ENCODE measurements at places on chromosomes 3 and 15. TPM values are rescaled to one million over a fixed set of nuclear protein-coding genes. Genes with fewer than 3 reads are reported as not detected.

DNA sequence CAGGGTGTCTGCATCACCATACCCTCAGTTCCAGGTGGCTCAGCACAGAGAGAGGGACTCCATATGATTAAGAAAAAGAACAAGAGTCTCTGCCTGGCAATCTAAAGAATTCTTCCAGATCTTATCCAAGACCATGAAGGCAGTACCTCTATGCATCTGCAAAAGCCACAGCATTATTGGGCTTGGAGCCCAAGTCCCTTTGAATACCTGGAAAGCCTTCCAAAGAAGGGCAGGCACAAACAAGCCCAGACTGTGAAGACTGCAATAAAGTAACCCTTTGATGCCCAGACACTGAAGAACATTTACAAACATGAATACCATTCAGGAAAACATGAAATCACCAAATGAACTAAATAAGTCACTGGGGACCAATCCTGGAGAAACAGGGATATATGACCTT, 60.9 kb upstream of the DIPK2A start:
- no peak overlapping the region for H3K27ac ChIP-seq
- H3K36me3 ChIP-seq = no peaks in the 10 kb centered on the region
- DNase-seq = no peak
- H3K27me3 ChIP-seq = peaks cover 2% of the 10 kb centered on the region

DNA sequence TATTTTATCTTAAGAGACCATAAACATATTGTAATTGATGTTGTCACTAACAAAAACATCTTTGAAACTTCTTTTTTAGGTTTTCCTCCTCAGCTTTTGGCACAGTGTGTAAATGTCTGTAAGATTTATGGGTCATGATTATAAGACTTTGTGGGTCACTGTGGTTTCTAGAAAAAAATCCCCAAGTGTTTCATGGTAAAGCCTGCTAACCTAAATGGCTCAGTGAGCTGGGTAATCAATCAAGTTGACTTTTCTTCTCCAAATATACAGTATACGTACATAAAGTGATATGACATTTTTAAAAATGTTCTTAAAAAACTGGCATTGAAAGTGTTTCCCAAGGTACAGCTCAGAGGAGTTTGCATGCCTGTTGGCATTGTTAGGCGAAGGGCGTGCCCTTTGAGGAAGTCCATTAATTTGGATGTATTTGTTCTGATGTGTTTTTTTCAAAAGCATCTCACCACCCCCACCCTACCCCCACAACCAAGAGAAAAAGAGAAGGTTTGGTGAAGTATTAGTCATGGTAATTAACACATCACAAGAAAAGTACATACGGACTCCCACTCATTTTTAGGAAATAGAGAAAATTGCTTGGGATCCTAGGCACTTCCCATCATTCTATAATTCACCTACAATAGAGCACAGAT, 385.4 kb upstream of the LRRC3B start:
- no peaks in the 10 kb centered on the region for H3K36me3 ChIP-seq
- no peak overlapping the region for H3K27ac ChIP-seq
- no peak for DNase-seq
- no peaks in the 10 kb centered on the region for H3K4me1 ChIP-seq
- peaks cover 2% of the 10 kb centered on the region for H3K27me3 ChIP-seq
- H3K4me3 ChIP-seq = no peak overlapping the region

- no peak overlapping the region for H3K27ac ChIP-seq
- peaks cover 54% of the 10 kb centered on the region for H3K27me3 ChIP-seq
- no peak for DNase-seq
- peaks cover 12% of the 10 kb centered on the region for H3K36me3 ChIP-seq
- peaks cover 13% of the 10 kb centered on the region for H3K4me1 ChIP-seq
These were observed 3.1 kb downstream of the SKOR1 start for GRCh38 chr15:67828278-67828968.

- no peak overlapping the region for H3K27ac ChIP-seq
- H3K4me1 ChIP-seq = peaks cover 48% of the 10 kb centered on the region
- DNase-seq = no peak
- H3K27me3 ChIP-seq = no peaks in the 10 kb centered on the region
- no peaks in the 10 kb centered on the region for H3K36me3 ChIP-seq
These were observed 1.5 kb upstream of the TMEM212 start for GRCh38 chr3:171841620-171842000.

DNA sequence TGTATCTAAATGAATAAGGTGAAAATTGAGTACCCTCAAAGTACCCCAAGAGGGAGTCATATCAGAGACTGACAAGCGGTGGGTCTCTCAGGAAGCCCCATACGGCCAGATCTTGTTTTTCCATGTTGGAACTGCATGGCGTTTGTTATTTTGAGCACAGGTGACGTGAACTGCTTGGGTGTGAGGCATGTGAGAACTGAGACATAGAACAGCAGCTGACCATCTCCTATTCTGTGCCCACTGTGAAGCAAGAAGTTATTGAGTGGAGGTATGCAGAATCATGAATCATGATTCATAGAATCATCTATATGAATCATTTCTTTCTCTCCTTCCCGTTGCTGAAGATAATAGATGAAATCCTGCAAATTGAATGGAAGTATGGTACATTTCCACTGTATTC, 4.6 kb downstream of the VPS8 start:
- peak overlapping the region; percentile 22 for H3K27ac ChIP-seq
- no peaks in the 10 kb centered on the region for H3K27me3 ChIP-seq
- peaks cover 21% of the 10 kb centered on the region for H3K36me3 ChIP-seq
- DNase-seq = no peak

DNA sequence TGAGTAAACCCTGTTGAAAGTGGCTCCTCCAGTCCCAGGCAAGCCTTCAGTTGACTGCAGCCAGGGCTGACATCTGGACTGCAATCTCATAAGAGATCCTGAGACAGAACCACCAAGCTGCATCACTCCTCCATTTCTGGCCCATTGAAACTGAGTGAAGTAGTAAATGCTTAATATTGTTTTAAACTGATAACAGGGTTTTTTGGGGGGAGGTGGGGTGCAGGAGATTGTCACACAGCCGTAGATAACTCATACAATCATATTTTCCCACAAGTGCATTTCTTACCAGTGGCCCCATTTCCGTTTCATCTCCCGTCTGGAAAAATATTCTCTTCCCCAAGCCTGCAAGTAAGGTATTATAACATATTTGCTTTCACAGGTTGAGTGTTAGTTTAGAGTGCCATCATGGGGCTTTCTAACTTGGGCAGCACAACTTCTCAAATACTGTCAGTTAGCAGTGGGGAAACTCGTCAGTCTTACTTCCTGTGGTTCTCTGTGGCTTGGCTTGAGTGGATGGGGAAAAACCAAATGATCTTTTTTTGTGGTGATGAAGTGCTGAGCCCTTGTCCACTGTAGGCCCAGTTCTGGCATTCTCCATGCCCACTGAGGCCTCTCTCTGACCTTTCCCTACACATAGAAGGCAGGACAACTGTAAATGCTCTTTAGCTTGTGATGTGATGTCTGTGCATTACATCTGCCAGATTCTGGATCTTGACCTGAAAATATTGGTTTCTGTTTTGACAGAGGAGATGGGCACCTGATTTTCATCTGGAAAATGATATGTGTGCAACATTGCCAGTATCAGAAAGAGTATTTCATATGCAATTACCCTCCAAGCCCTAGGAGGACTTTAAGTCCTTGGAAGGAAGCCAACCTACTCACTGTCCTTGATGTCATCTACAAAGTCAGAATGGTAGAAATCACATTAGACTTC, 90.1 kb upstream of the BHLHE40 start:
- peaks cover 19% of the 10 kb centered on the region for H3K4me1 ChIP-seq
- no peak overlapping the region for H3K27ac ChIP-seq
- H3K4me3 ChIP-seq = no peak overlapping the region
- H3K36me3 ChIP-seq = no peaks in the 10 kb centered on the region
- DNase-seq = peak; percentile 5

- no peak overlapping the region for H3K27ac ChIP-seq
- no peak for DNase-seq
These were observed 108.6 kb upstream of the FEZF2 start for GRCh38 chr3:62481962-62482361.

GRCh38 chr15:76793162-76793561, 112.0 kb downstream of the SCAPER start:
- H3K4me3 ChIP-seq = no peak overlapping the region
- no peaks in the 10 kb centered on the region for H3K27me3 ChIP-seq
- no peak overlapping the region for H3K27ac ChIP-seq
- no peak for DNase-seq
- no peaks in the 10 kb centered on the region for H3K4me1 ChIP-seq
- peaks cover 13% of the 10 kb centered on the region for H3K36me3 ChIP-seq

The MEX3B gene
- 5.0 TPM for total RNA-seq

GRCh38 chr3:171643681-171644080, 166.6 kb downstream of the PLD1 start:
- no peak for DNase-seq
- H3K4me3 ChIP-seq = no peak overlapping the region
- H3K36me3 ChIP-seq = no peaks in the 10 kb centered on the region
- H3K27me3 ChIP-seq = peaks cover 2% of the 10 kb centered on the region

DNA sequence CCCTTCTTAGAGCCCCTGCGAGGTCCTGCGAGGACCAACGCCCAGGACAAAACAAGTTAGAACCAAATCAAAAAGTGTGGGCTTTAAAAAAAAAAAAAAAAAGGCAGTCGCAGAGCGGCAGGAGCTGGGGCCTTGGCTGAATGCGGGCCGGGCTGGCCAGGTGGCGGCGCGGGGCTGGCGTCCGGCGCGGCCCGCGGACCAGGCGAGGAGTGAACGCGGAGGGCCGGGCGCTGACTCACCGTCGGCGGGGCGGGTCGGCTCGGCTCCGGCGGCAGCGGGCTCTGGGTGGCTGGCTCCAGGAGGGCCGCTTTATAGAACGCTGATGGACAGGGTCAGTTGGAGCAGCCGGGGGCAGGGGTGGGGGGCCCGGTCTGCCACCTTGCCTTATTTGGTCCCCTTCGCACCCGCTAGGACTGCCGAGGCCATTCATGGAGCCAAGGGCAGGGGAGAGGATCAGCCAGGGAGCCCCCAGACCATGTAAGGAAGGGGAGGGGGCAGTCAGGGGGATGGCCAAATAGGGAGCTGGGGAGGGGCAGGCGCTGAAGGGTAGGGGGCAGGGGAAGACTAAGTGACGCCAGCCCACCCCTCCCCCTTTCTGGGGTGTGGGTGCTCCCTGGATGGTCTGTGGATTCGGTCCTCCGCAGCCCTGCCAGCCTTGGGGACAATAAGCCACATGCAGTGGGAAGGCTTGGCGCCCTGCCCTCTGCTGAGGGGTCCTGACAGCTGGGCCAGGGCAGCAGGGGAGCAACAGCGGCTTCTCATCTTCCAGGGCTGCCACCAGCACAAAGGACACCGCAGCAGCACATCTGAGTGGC, at the start of gene ACTC1:
ACTC1 (minus strand) TSS at position 283 of the 815 bp plus-strand sequence. CDS start 741 bp downstream, outside the sequence.
- H3K4me1 ChIP-seq = peaks cover 71% of the 10 kb centered on the region
- no peaks in the 10 kb centered on the region for H3K36me3 ChIP-seq
- H3K27ac ChIP-seq = peak within 1 kb of the TSS; percentile 20
- DNase-seq = peak; percentile 42
- peaks cover 2% of the 10 kb centered on the region for H3K27me3 ChIP-seq

- peaks cover 18% of the 10 kb centered on the region for H3K27me3 ChIP-seq
- no peak overlapping the region for H3K4me3 ChIP-seq
- H3K36me3 ChIP-seq = no peaks in the 10 kb centered on the region
- H3K27ac ChIP-seq = no peak overlapping the region
- peaks cover 5% of the 10 kb centered on the region for H3K4me1 ChIP-seq
- DNase-seq = no peak
These were observed 127.7 kb downstream of the NUP210 start for GRCh38 chr3:13292375-13292774.
